Keratinocyte (primary cell): ENCODE measurements at places on chromosomes 5 and 9.

DNA sequence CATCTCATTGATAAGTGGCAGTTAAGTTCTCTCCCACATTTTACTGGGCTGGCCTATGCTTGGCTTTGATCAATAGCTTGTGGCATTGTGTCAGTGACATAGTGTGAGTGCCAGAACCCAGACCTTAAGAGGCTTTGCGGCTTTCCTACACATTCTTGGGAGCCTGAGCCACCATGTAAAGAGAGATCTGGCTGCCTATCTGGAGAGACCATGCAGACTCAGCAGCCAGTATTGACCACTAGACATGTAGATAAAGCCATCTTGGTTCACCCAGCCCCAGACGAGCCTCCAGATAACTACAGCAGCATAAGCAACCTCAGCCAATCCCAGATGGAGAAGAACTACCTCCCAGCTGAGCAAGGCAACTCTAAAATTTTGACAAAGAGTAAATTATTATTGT is 28.6 kb downstream of the C9orf153 start:
- no peak for DNase-seq

GRCh38 chr5:139299486-139299885 is 5.9 kb downstream of the MATR3 start:
- no peak for DNase-seq

- DNase-seq = no peak
Measured at GRCh38 chr5:172281346-172281745, 2.2 kb downstream of the UBTD2 start.

GRCh38 chr5:166074582-166075481 is 2216.6 kb upstream of the WWC1 start:
- DNase-seq = no peak

DNA sequence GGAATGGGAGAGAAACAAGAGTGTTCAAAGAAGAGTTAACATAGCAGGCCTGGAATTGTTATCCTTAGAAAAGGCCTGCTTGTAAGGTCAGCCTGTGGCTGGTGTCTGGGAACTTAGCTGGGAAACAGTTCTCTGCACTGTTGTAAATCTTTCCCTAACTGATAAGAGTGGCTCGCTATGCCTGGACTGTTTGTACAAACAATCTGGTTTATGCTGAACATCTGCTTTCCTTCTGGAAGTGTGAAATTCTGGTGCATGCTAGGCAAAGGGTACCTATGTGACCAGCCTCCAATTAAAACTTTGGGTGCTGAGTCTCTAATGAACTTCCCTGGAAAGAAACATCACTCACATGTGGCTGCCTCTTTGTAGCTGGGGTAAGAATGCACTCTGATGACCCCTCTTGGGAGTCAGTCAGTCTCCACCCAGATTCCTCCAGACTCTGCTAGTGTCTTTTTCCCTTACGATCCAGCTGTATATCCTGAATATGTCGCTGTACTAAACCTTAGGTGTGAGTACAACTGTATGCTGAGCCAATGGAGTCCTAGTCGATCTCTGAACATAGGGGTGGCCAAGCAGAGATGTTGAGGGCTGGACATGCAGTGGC is 16.5 kb downstream of the SPARC start:
- DNase-seq = no peak

GRCh38 chr9:107386396-107386795 is 103.2 kb downstream of the KLF4 start:
- DNase-seq = no peak

GRCh38 chr5:55096861-55097260 is 5.6 kb upstream of the GZMA start:
- DNase-seq = no peak

DNA sequence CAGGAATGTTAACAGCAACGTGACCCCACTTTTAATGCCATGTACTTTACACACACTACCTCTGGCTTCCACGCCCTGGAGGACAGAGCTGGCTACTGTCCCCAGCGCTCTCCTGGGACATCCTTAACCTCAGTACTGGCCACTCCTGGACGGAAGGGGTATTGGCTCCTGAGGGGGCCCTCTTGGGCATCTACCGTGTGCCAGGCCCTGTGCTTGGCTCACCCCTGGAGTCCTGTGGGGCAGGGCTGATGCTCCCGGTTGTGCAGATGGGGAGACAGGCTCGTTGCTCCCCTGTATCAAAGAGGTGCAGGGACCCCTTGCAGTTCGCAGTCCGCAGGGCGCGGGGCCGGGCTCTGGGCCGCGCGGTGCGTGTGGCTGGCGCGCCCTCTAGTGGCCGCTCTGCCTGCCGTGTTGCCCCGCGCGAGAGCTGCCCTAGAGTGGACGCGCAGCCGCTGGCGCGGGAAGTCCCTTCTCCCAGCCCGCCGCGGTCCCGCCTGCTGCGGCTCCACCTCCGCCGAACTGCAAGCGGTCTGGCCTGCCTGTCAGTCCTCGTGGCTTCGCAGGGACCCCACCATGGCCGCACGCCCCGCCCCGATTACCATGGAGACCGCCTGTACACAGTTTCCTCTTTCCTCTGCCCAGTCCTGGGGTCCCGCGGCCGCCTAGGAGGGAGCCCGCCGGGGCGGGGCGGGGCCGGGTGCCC is at the start of gene WDR38:
Gene WDR38 (plus strand): TSS at position 632 of the 703 bp plus-strand sequence. CDS start 72 bp downstream, outside the sequence.
- no peak for DNase-seq

DNA sequence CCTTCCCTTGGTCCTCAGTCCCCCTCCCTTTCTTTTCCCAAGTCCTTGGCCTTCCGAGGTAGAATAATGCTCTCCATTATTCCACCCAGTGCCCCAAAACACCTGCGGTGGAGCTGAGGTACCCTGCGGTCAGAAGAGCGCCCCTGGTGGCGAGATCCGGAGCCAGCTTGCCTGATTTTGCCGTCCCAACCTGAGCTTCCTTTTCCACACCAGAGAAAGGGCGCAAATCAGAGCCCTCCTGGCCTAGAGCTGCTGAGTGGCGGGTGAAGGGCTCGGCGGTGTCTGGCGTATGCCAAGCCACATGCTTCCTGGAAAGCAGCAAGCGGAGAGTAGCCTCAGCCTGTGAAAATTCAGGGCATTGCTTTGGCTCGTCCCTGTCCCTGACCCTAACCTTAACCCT is 21.1 kb upstream of the CARTPT start:
- DNase-seq = no peak

GRCh38 chr9:136117291-136117915 is 1.3 kb downstream of the TMEM250 start:
- DNase-seq = no peak

- DNase-seq = no peak
Measured at GRCh38 chr5:115461093-115461492, 83.5 kb downstream of the FEM1C start.

GRCh38 chr9:98916660-98917059 is 27.0 kb upstream of the COL15A1 start:
- DNase-seq = no peak

DNA sequence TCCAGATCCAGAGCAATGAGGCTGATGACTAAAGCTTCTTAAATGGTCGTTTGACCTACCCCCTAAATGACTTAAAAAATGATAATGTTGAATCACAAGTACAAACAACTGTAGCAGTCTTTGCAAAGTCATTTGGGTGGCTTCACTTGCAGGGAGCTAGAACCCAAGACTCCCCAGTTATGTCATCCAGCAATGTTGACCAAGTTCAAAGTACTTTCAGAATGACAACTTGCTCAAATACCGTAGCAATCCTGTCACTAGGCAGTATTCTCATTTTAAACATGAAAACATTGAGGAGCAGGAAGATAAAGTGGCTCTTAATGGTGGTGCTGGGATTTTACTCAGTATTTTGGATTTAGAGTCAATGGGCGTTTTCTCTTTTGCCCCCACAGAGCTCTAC is 1217.0 kb upstream of the DMAC1 start:
- no peak for DNase-seq

GRCh38 chr5:57307516-57307915 is 133.7 kb downstream of the GPBP1 start:
- DNase-seq = no peak

- no peak for DNase-seq
Measured at GRCh38 chr5:139641116-139642080, 6.8 kb upstream of the CXXC5 start.

DNA sequence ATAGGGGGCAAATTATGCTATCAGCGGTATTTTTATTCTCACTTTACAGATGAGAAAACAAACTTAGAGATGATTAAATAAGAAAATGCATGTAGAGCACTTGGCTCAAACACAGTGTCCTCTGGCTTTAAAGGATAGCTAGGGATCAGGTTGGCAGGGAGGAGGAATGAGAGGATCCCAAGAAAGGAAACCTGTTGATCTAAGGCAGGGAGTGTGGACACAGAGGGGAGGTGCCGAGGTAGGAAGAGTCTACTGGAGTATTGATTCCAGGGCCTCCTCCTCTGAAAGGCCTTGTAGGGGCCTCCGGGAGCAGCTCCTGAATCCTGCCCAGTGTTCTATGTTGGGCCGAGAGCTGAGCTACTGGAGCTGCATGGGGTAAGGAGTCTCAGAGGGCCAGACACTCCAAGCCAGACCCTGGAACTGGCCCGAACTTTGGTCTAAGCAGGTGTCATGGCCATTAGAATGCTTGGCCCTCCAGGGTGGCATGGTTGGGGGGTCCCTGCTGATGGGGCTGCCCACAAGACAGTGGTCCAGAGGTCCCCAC is 30.4 kb upstream of the TCF7 start:
- no peak for DNase-seq

DNA sequence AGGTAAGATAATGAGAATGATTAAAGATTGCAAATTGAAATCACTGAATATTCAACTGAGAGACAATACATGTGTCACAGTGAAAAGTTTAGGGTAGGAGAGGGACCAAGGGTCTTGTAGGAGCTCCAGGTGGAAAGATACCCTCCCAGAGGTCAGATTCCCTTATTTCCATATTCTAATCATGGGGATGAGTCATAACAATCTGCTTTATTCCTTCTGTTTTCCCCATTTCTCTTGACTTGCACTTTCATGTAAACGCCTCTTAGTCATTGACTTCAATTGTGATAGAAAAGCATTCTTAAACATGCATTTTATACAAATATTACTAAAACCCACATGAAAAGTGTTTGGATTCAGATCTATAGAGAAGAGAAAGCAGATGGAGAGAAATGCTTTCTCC is 81.3 kb upstream of the CTSL start:
- no peak for DNase-seq

DNA sequence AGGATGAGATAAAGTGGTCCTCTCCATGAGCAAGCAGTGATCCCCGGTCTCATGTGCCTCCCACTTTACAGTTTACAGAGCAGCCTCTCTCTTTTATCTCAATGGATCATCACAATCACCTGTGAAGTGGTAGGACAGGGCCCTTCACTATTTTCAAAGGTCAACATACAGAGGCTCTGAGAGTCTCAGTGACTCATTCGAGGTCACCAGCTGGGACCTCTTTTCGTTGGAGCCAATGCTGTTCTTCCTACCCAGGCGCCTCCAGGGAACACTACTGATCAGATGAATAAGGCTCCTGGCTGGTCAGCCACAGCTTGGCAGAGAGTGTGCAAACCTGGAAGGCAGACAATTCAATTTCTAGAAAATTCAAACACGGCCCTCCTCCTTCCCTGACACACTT is 16.6 kb downstream of the GGTA1 start:
- DNase-seq = no peak

DNA sequence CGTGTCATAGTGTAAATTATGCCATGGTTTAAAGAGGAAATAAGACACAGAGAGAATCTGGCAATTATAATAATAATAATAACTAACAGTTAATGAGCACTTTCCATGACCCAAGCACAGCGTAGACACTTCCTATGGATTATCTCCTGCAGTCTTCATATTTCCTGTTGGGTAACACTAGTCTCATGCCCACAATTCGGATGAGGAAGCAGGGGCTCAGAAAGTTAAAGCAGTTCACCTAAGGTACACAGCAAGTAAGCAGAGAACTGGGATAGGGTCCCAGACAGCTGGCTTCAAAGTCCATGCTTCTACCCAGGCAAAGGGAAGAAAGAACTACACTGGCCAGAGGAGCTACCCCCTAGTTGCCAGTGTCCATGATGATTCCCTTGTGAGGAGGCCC is 27.9 kb upstream of the TGFBI start:
- no peak for DNase-seq

DNA sequence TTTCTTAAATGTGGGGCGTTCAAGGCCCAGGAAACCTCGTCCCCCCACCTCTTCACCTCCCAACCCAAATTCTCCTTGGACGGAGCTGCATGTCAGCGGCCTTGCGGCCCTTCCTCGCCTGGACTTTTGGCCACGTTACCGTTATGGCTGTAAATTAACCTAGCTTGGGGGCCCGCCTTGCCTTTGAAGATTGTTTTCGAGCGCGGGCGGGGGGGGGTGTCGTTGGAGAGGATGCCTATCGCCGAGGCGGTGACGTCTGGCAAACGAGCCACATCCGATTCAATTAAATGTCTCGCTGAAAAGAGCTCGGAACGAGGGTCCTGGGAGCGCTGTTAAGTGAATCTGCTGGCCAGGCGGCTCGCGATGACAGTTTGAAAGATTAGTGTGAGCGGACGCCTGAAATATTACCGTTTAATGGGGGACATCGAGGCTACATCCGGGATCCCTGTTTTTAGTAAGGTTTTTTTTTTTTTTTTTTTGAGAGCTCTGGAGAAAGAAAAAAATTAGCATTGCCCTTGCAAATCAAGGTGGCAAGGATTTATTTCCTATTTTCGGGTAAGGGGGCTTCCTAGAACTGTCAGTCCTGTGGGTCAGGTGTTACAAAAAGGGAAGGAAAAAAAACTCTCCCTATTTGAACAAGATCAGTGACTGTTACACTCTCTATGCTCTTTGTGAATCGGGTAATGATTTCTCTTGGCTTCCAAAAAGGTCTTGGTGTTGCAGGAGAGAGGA is 2.3 kb upstream of the NKX2-5 start:
- no peak for DNase-seq

- DNase-seq = no peak
Measured at GRCh38 chr5:126182971-126183695, 240.1 kb upstream of the GRAMD2B start.

DNA sequence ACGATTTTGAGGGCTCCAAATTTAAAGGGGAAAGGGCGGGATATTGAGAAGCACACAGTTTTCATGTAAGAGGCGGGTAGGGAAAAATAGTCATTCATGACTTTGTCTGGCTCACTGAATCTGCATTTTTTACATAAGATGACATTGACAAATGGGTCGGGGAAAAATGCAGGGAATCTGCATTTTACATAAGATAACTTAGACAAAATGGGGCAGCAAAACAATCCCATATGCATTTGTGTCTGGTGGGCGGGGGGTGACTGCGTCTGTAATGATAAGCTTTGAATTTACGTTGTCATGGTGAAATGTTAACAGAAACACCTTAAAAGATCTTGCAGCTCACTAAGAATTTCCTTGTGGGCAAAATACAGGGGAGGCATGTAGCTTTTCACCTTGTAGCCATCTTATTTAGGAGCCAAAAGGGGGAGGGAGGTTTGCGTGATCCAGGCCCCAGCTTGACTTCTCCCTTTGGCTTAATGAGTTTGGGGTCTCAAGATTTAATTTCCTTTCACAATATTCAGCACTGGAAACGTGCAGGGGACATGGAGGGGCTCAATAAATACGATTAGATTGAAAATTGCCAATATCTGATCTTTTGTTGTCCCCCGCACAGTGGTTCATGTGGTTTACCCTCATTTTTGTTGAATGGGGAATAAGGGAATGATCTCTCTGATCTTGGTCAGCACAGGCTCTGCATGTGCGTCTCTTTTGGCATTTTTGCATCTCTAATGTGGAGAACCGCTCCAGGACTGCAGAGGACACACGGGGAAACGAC is 41.1 kb upstream of the GADD45G start:
- DNase-seq = no peak

GRCh38 chr5:22354956-22355355 is 498.2 kb downstream of the CDH12 start:
- DNase-seq = no peak
